ENCODE measurements at places on chromosomes 11 and 22. TPM values are rescaled to one million over a fixed set of nuclear protein-coding genes. Genes with fewer than 3 reads are reported as not detected.

FIBIN gene
- not detected for total RNA-seq

OR9G1 gene
- total RNA-seq, result not detected

PNPLA5 gene
- total RNA-seq, result not detected

DDX25 gene
- total RNA-seq, result not detected

PLEKHA7 gene
- total RNA-seq, result 4.5 TPM

OR51B4 gene
- total RNA-seq, result not detected

OR51G1 gene
- total RNA-seq, result not detected

PRR33 gene
- not detected for total RNA-seq

NCR3LG1 gene
- 0.18 TPM for total RNA-seq

C11orf21 gene
- total RNA-seq, result not detected

MS4A15 gene
- 0.46 TPM for total RNA-seq

TRIM5 gene
- 34.7 TPM for total RNA-seq

CHRM1 gene
- total RNA-seq, result not detected

SAA2 gene
- 4.1 TPM for total RNA-seq

MRGPRX4 gene
- total RNA-seq, result not detected

PATE4 gene
- not detected for total RNA-seq

OR52A1 gene
- total RNA-seq, result not detected

CEP126 gene
- total RNA-seq, result 0.05 TPM

LUZP2 gene
- total RNA-seq, result not detected

DEFB131B gene
- not detected for total RNA-seq

CRELD2 gene
- 48.1 TPM for total RNA-seq

PARVG gene
- 95.7 TPM for total RNA-seq

SCUBE1 gene
- total RNA-seq, result not detected

APOBEC3C gene
- total RNA-seq, result 143 TPM

PRODH gene
- total RNA-seq, result 0.13 TPM

ALG12 gene
- 15.8 TPM for total RNA-seq

SCO2 gene
- total RNA-seq, result 6.4 TPM

UPK3A gene
- total RNA-seq, result not detected

CALCA gene
- total RNA-seq, result not detected

JHY gene
- 4.4 TPM for total RNA-seq

ANAPC15 gene
- 85.6 TPM for total RNA-seq

TRPM5 gene
- total RNA-seq, result not detected

HBB gene
- not detected for total RNA-seq

OR56A1 gene
- not detected for total RNA-seq

MOGAT2 gene
- total RNA-seq, result 0.44 TPM

MEI1 gene
- 33.1 TPM for total RNA-seq

RCOR2 gene
- 0.16 TPM for total RNA-seq

DAGLA gene
- total RNA-seq, result not detected

ZDHHC5 gene
- 59.9 TPM for total RNA-seq

GLYATL1 gene
- total RNA-seq, result not detected

SYT7 gene
- not detected for total RNA-seq

ANKK1 gene
- not detected for total RNA-seq
